ENCODE measurements at places on chromosomes 16 and 17.
A peak's percentile ranks its signal among the peaks of the same experiment; 100 is the strongest.

- no peak for DNase-seq
Measured at GRCh38 chr17:63824362-63824761, 2.9 kb upstream of the PSMC5 start.

DNA sequence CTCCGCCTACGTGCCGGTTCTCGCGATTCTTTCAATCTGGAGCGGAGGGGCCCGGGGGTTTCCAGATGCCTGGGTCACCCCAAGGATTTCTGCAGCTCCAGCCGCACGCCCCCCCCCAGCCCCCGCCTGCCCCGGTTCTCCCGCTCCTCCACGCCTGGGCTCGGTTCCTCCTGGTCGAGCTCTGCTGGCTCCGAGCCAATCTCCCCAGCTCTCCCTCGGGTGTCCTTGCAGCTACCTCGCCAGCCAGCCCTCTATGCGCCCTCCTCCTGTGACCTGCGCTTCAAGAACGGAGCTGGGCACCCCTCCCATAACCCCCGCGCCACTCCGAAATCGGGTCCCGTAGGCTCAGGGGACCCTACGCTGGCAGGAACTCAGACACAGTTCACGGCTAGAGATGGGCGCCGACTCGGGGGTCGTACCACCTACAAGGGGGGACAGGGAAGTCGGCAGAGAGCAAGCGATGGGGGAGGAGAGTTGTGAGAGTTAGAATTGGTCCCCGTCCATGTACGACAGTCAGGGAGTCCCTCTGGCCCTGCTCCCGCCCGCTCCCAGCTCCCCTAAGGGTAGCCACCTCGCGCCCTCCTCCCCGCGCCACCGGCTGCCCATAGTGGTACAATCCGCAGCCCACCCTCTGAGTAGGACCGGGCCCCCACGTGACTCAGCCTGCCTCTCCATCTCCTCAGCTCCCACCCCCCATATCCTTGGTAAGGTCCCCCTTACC lies 961 bp downstream of the FGF11 start:
- DNase-seq, result no peak

DNA sequence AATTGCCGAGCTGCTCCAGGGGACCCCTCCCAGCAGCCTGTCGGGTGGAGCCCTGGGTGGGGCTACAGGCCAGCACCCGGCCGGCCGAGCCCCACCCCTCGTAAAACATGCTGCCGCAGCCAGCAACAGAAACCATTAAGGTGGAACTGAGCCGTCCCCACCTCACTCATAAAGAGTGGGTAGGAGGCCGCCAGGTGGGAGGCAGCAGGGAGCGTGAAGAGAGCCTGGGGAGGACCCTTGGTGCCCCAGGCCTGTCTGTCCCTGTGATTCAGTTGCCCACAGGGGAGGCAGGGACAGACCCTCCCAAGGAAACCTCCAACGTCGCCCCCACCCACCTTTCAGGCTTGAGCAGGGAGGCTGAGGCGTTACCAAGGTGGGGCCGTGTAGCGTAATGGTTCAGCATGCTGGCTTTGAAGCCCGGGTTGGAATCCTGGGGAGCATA lies 8.4 kb downstream of the FOXN1 start:
- DNase-seq, result no peak

GRCh38 chr17:49180303-49180702 lies 30.1 kb downstream of the GNGT2 start:
- peak; percentile 66 for DNase-seq

- no peak for DNase-seq
Measured at GRCh38 chr16:55682086-55682485, 26.3 kb downstream of the SLC6A2 start.

- DNase-seq, result no peak
Measured at GRCh38 chr16:1225051-1225451, at the start of gene TPSG1. TPSG1 (minus strand) TSS chr16:1225268; CDS start chr16:1225252, 16 bp downstream.

- DNase-seq, result no peak
Measured at GRCh38 chr17:82489117-82489516, 30.4 kb upstream of the FOXK2 start.

- DNase-seq, result no peak
Measured at GRCh38 chr17:14352136-14352535, 51.3 kb downstream of the HS3ST3B1 start.
